CD8-positive, alpha-beta T cell (primary cell): ENCODE measurements at places on chromosomes 2 and 18.

DNA sequence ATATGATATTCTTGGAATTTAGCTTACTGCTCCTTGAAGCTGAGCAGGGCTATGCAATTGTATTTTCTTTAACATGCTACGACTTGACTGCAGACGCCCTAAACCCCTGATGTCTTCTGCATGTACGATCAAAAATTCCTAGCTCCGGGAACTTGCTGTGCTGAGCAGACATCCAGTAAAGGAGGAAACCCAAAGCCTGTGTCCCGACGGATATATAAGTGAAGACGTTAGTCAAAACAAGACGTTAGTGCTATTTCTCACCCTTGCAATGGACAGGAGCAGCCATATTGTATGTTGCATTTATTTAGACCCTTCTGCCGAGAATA is 51.5 kb downstream of the SETBP1 start:
- no peak for DNase-seq

DNA sequence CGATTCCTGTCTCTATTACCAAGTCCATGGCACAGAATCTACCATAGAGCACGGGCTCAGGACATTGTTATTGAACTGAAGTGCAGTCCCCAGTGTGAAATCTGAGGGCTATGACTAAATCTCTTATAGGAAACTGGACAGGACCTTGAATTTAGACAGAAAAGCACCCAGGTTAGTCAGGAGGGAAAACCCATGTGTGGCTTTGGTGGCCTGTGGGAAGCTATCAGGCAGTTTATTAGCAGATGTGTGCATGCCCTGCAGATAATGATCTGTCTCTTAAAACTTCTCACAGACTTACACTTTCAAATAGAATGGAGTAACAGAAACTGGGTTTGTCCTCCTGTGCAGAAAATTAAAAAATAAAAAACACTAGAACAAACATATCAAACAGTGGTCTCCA is 610.0 kb upstream of the RAB6C start:
- DNase-seq, result no peak

DNA sequence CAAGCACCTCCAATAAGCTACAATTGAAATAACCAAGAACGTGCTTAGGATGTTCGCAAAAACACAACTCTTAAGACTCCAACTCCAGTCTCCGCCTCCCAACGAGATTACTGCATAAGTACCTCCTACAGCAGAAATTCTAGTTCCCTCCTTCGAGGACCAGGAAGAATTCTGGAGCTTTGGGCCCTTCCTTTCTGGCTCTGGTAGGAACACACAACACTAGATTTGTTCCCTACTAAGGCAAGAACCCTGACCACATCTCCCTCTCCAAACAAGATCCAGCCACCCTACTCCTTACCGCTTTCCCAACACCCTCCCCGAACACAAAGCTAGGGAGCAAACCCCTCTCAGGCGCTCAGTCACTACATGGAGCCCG is 721 bp downstream of the ADAM17 start:
- no peak for DNase-seq

GRCh38 chr18:74760436-74760835 is 162.8 kb downstream of the ZNF407 start:
- no peak for DNase-seq

- no peak for DNase-seq
Observed at GRCh38 chr18:31723990-31724711, 36.5 kb downstream of the SLC25A52 start.

DNA sequence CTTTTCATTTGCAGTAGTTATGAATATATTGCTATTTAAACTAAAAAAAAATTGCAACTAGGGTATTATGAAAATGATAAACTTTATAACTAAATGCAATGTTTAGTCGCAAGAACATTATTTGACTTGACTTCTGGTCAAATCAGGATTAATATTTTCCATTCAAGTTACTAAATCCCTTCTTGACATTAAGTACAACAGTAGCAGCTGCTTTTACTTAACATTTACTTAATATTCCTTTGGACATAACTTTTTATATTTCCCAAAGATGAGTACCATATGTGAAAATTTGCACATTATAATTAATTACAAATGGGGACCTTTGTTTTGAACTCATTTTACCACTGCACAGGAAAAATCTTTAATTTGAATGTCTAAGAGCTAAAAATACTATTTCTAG is 74.0 kb downstream of the PMS1 start:
- DNase-seq, result no peak

- no peak for DNase-seq
Observed at GRCh38 chr2:85244828-85245227, 83.0 kb downstream of the TGOLN2 start.

DNA sequence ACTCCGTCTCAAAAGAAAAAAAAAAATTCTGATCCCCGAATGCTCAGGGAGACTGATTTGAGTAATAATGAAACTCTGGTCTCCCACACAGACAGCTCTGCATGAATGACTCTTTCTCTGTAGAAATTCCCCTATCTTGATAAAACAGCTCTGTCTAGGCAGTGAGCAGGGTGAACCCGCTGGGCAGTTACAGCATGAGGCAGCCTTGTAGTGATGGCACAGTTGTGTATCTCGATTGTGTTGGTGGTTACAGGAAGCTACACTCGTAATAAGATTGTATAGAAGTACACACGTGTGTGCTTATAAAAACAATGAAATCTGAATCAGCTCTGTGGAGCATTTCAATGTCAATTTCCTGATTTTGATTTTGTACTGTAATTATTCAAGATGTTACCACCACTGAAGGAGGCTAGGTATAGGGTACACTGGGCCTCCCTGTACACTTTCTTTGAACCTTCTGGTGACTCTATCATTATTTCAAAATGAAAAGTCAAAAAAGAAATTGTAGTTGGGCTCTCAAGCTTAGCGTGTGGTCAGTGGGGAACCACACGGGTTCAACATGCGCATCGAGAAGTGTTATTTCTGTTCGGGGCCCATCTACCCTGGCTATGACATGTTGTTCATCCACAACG is 34.9 kb upstream of the ATP8B1 start:
- no peak for DNase-seq

DNA sequence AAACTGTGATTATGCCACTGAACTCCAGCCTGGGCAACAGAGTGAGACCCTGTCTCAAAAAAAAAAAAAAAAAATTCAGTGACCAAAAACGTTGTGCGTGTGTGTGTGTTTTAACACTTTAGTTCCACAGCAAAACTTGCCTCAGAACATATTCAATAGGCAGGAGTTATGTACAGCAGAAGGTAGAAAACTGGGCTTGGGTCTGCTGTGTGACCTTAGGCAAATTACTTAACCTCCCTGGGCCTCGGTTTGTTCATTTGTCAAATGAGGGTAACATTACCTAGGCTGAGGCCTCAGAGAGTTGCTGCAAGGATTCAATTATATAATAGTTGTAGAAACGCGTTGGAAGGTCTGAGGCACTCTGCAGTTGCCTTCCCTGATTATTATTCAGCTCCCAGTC is 10.3 kb upstream of the SCG2 start:
- DNase-seq, result no peak

DNA sequence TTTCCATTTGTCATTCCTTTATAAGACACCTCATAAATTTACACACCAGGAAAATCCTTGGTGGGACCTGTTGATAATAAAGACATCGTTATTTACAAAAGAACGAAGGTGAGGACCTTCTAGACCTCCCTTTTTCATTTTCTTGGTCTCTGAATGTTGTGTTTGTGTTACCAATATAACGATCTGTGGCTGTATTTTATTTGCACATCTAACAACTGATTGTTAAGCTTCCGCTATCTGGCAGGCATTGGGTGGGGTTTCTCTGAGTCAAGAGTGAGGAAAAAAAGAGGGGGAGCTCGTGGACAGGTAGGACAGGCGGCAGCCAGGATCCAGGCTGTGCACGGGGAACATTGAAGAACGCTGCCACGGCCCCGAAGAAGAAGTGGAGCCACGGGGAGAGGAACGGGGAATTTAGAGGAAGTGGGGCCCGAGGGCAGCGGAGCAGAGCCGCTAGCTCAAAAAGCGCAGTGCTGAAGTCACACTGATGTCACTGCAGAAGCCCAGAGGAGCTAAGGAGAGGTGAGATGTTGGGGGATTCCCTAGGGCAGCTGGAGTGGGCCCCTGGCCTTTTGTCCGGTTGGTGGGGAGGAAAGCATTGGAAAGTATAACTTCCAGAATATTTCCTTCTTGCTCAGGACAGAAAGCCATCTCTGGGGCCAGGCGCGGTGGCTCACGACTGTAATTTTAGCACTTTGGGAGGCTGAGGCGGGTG is 20.9 kb upstream of the DNMT3A start:
- no peak for DNase-seq

GRCh38 chr18:33231474-33232317 is 208.8 kb downstream of the CCDC178 start:
- no peak for DNase-seq

DNA sequence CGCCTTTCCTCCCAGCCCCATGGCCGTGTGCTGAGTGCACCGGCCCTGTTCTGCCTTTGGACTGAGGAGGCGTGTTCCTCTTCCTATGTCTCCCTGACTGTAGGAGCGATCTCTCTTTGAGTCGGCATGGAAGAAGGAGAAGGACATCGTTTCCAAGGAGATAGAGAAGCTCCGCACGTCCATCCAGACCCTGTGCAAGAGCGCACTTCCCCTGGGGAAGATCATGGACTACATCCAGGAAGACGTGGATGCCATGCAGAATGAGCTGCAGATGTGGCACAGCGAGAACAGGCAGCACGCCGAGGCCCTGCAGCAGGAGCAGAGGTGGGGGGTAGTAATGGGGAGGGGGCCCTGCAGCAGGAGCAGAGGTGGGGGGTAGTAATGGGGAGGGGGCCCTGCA is 29.4 kb upstream of the ASB1 start:
- DNase-seq, result no peak

DNA sequence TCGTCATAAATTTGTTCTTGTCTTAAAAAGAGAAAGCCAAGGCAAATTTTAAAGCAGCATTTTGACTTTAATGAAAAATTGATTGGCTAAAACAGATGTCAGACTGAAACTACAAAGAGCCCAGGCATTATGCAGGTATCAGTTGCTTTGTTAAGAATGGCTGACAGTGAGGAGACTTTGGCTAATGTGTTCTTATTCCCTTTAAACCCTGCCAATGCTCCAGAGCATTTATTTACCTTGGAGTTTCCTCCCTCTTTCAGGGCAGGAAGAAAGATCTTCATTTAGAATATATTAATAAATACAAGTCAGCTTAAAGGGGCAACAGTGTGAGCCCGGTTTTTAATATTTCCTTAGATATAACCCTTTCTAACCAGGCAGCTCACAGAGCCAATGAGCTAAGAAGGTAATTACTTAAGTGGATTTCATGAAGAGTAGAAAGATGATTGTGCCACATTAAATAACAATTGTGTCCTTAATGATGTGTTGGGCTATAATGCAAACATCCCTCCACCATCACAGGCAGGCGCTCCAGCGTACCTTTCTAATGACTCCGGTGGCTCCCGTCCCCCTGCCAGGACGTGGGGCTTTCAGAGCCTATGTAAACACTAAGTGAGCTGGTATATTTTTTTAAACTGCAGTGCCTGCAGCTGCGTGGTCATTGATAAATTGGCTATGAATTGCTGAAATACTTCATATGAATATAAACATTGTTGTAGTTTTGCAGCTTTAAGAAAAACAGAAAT is 349.4 kb upstream of the POU3F3 start:
- DNase-seq, result no peak

GRCh38 chr2:158907926-158908456 is 60.4 kb upstream of the TANC1 start:
- DNase-seq, result no peak

GRCh38 chr2:147646818-147647468 is 197.9 kb upstream of the ACVR2A start:
- DNase-seq, result no peak

DNA sequence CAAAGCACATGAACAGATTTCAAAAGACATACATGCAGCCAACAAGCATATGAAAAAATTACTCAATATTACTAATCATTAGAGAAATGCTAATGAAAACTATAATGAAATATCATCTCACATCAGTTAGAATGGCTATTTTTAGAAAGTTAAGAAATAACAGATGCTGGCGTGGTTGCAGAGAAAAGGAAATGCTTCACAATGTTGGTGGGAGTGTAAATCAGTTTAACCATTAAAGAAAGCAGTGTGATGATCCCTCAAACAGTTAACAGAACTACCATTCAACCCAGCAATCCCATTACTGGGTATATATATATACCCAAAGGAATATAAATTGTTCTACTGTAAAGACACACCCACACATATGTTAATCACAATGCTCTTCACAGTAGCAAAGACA is 117.7 kb upstream of the SETBP1 start:
- no peak for DNase-seq
